ENCODE measurements at places on chromosomes 12 and 14.
A peak's percentile ranks its signal among the peaks of the same experiment; 100 is the strongest.

DNA sequence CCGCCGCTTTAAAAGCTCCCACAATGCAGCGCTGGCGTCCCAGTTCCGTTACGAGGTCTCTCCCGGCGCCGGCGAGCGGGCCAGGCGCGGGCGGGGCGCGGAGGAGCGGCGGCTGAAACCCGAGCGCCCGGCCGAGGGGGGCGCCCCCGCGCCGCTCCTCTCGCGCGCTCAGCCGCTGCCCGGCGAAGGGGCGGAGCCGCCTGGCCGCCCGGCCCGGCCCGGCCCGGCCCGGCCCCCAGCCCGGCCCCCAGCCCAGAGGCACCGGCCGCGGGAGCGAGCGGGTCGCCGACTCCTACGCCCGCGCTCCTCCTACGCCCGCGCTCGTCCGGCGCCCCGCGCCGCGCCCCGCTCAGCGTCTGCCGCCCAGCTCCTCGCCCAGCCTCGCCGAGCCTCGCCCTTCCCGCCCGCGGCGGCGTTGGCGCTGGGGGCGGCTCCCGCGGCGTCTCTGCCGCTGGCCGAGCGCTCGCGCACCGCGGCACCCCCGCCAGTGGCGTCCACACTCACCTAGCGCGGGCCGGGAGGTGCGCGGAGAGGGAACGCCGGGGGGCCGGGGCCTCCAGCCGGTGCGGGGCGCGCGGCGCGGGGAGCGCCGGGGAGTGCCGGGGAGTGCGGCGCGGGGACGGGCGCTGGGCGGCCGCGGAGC, at the start of gene RASSF8:
Gene RASSF8 (plus strand): TSS at position 255 of the 643 bp plus-strand sequence. CDS start 96,662 bp downstream, outside the sequence.
- peak; percentile 85 for DNase-seq

DNA sequence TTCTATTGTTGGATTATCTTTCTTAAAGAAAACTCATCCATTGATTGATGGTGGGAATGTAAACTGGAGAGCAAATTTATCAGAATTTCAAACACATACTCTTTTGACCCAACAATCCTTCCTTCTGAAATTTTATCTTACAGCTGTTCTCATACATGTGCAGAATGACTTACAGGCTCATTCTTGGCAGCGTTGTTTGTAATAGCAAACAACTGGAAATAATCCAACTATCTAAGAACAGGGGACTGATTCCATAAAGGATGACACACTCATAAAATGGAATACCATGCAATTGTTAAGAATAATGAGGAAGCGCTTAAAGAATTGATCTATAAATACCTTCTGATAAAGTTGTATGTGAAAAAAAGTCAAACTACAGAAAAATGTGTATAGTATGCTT, 24.0 kb downstream of the RHOJ start:
- no peak for DNase-seq

DNA sequence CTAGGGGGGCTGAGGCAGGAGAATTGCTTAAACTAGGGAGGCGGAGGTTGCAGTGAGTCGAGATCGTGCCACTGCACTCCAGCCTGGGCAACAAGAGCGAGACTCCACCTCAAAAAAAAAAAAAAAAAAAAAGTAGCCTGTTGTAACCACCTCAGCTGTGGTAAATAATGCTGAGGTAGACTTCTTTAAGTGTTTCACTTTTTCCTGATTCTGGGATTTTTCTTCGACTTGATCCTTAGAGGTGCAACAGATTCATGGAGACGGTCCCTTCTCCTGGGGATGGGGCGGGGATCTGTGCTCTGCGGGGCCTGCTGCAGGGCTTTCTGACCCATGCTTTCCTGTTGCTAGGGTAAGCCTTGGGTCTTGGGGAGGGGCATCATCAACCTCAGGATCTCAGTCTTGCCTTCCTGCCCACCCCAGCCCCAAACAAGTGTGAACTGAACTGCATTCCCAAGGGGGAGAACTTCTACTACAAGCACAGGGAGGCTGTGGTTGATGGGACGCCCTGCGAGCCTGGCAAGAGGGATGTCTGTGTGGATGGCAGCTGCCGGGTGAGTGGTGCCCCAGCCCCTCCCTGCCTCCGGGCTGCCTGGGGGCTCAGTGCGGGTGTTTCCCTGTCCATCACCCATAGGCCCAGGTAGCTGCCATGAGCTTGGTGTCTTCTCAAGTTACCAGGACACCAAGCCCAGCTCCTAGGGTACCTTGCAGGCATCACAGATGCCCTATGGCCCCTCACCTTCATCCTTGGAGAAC, 12.4 kb downstream of the PAPLN start:
- DNase-seq = no peak

- DNase-seq = no peak
These were observed 475.5 kb upstream of the CCDC196 start for GRCh38 chr14:66010695-66011094.

GRCh38 chr14:68379510-68380328, 413.1 kb downstream of the ZFP36L1 start:
- no peak for DNase-seq

DNA sequence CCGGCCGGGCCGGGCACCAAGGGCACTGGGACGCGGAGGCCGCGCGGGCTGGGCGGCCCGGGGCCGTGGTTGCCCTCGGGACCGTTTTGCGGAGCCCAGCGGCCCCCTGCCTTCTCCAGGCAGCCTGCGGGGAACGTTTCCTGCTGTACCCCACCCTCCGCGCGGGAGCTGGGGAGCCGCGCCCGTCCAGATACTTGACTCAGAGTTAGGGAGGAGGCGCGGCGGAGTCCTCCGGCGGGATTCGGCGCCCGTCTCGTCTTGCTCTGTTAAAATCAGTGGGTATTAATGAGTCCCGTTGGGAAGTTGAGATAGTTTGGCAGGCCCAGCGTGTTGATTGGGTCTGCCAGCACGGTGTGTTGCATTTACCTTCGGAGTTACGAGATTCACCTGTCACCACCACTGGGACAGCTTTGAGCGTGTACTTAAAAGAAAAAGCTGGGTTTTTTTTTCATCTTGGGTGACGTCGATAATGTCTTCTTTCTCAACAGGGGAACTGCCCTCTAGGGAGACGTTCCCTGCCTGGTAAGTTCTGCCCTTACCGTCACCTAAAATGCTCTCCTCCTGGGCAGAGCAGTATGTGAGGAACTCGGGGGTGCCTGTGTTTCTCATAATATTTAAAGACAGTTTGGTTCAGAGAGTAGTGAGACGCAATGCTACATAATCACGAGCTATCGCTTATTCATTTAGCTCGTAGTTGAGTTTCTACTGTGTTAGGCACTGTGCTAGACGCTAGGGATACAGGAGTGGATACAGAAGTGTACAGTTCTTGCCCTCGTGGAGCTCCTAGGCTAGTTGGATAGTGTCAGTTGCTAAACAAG, 596 bp downstream of the DLST start:
- peak; percentile 41 for DNase-seq

GRCh38 chr12:13288937-13289652, 92.6 kb downstream of the EMP1 start:
- DNase-seq = peak; percentile 56

DNA sequence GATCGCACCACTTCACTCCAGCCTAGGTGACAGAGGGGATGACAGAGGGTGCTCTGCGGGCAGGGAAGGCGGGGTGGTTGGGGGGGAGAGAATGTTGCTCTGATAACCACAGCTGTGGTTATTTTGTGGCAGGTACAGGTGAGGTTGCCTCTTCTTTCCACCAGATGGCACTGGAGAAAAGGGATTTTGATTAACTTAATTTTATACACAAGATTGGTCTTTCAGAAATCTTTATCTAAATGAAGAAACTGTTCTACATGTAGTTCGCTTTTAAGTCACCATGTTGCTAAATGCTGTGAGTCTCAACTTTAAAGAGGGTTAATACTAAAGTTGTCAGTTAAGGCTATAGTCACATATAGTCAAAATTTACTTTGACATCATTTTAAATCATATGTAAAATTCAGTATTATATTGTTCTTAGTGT, 25.7 kb downstream of the FGF23 start:
- peak; percentile 3 for DNase-seq

- DNase-seq = peak; percentile 54
These were observed 172.6 kb downstream of the PRKCH start for GRCh38 chr14:61494018-61494417.

DNA sequence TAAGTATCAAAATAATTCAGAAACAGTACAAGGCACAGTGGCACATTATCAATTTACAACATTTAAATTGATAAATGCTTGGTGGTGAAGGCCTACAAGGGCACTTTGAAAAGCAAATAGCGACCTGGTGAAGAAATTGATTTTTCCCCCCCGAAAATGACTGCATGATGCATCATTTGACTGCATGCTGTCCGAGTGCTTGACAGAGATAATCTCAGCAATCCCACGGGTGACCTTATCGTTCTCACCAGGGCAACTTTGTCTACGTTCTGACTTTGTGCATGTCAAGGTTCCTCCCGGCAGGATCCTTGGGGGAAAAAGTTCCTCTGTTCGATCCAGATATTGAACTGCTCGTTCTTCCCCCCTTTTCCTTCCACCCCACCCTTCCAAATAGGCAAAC, 384.8 kb downstream of the EGLN3 start:
- DNase-seq = no peak

- peak; percentile 71 for DNase-seq
These were observed 3.0 kb upstream of the PLXNC1 start for GRCh38 chr12:94145191-94145983.

- DNase-seq = no peak
These were observed 32.5 kb downstream of the MMAB start for GRCh38 chr12:109540526-109541412.

DNA sequence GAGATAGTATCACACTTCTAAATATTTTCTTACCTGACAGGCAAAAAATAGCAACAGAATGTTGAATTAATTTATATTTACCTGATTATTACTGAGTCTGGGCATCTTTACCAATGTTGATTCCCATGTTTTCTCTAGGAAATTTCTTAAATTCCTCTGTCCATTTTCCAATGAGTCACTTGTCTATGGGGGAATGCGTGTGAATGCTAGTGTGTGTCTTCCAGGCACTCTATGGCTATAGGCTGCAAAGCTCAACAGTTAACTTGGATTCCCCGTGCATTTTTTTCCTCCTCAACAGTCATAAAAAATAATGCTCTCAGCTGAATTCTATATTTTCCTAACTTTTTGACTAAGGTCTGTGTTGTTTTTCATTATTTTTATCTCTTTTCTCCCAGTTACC, 1385.8 kb upstream of the FLRT2 start:
- peak; percentile 69 for DNase-seq

- DNase-seq = no peak
These were observed 130.3 kb downstream of the NDUFA12 start for GRCh38 chr12:94872971-94873733.

GRCh38 chr14:20607617-20608016, 16.4 kb upstream of the RNASE12 start:
- DNase-seq = no peak

- DNase-seq = no peak
These were observed 586.7 kb downstream of the ETNK1 start for GRCh38 chr12:23211384-23212320.

- DNase-seq = no peak
These were observed 74.9 kb downstream of the TESC start for GRCh38 chr12:117023998-117024960.

- DNase-seq = no peak
These were observed 15.2 kb downstream of the GOLGA3 start for GRCh38 chr12:132813443-132813842.

DNA sequence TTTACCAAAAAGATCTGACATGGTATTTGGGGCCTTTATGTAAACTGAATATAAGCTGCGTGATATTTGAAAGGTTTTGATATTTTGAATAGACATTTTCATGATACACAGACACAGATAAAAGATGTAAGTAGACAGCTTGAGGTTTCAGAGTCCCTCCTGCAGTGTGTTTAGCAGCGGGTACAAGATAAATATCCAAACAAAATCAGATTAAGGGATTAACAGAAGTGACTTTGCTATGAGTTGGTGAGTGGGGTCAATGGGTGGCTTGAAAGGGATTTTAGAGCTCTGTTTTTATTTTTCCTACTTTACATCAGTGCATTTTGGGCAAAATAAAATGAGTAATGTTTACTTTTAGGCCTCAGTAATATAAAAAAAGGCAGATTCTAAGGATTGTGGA, 84.1 kb downstream of the IGF1 start:
- no peak for DNase-seq

DNA sequence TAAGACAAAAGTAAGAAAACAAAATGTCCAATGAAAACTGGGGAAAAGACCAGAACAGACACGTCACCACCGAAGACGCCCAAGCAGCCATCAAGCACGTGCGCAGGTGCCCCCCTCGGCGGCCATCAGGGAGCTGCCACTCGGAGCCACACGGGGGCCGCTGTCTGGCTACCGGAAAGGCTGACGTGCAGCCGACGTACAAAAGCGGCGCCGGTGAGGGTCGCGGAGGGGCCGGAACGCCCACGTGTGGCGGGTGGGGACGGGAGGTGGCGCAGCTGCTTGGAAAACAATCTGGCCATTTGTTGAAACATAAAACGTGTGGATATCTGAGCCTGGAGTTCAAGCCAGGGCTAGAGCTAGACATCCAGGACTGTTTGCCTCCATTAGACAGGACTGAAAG, 60.7 kb downstream of the GALNT9 start:
- no peak for DNase-seq

DNA sequence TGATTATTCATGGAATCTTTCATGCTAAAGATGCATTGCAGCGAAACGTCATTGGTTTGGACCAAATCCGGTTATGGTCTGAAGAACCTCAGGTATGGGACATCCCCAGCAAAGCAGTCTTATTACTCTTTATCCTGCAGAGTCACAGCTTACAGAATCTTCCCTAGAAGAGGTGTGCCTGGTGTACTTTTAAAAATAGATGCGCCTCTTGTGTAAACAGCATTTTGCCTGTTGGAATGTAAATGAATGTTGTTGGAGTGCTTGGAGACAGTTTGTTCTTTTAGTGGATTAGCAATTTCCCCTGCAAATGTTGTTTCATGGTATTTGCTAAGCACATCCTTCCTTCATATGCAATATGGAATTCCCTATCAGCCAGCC, 242.5 kb downstream of the ZFP36L1 start:
- peak; percentile 43 for DNase-seq

DNA sequence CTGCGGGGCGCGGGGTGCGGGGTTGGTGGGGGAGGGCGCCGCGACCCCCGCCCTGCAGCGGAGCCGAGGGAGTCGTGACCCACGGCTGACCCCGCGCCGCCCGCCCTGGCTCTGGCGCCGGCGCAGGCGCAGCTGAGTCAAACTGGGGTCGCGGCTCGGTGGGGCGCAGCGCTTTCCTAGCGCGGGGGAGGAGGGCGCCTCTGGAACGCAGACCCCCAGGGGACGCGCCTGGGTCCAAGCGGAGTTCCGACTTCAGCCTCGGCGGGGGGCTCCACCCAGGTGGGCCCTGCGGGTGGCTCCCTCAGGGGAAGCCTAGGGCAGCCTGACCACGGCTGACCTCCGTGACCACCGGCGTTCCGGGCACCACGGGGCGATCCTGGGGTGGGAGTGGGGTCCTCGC, 467 bp upstream of the ANHX start:
- no peak for DNase-seq

DNA sequence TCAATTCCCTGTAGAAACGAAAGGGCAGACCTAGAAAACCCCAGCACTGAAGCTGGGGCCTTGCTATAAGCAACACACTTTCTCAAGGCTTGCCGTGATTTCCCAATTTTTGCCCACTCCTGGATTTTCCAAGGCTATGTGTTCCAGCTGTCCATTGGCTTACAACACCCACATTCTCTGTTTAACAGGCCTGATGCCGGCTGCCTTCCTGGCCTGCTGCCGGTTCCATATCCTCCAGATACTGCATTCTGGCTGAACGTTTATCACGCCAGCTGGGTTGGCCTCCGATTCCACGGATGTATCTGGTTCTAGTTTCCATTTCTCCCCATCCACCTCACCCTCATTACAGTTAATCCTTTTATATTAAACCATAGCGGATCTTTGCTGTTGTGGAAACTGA, 2.0 kb upstream of the PCNX1 start:
- DNase-seq = peak; percentile 65
